ENCODE measurements at places on chromosomes 11 and 22.

DNA sequence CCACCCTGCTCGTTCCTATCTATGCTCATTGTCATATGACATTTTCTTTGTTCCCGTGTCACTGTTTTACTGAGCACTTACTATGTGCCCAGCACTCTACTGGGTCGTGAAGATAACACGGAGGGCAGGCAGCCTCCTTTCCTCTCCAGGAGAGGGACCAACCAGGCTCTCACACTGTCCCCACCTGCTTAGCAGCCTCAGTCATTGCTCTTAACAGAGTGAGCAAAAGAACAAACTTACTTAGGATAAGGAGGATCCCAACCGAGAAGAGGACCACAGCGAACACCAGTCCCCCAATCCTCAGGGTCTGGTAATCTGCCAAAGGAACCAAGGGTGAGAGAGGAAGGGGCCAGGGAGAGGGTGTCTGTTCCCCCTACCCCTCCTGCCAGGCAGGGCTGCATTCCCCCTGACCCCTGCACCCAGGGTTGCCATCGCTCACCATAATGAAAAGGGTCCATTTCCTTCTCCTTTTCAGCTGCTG is 17.0 kb upstream of the FXYD2 start:
- no peak for DNase-seq

DNA sequence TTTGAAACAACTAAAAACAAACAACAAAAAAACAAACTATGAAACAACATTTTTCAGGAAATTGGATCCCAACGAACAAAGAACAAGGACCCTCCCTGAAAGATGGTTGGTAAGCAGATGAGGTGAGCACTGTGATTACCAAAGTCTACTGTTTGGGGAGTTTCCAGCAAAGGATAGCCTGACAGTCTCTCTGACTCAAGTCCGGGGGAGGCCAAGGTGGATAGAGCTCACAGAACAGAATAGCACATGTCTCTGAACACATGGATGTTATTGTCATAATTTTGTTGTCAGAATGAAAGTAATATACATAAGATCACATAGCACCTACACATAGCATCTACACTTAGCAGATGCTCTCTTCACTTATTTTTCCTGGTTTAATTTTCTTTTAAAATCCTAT is 501.3 kb upstream of the TENM4 start:
- no peak for DNase-seq

- DNase-seq = no peak
These were observed 5.0 kb upstream of the CCDC88B start for GRCh38 chr11:64334764-64335735.

- no peak for DNase-seq
These were observed 71.2 kb upstream of the ASPHD2 start for GRCh38 chr22:26357813-26358212.

- peak; percentile 67 for DNase-seq
These were observed 4.5 kb downstream of the GAS2L1 start for GRCh38 chr22:29310863-29311339.

DNA sequence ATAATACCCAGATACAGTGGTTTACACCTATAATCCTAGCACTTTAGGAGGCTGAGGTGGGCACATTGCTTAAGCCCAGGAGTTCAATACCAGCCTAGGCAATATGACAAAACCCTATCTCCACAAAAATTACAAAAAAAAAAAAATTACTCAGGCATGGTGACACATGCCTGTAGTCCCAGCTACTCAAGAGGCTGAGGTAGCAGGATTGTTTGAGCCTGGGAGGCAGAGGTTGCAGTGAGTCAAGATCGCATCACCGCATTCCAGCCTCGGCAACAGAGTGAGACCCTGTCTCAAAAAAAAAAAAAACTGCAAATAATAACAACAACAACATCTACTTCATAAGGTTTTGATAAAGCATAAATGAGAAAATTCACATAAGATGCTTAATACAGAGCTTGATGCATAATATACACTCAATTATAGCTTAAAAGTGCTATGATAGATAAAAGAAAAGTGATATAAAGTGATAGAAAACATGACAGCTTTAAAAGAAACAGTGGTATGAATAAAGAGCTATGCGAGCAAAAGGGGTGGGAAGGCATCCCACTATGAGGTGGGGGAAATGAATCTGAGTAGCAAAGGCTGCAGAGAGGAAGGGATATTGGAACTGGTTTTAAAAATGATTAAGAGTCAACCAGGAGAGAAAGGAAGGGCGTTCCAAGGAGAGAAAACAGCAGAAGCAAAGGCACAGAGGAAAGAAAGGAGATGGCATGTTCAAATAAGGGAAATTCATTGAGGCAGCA is 197.6 kb downstream of the KIF18A start:
- DNase-seq = no peak

DNA sequence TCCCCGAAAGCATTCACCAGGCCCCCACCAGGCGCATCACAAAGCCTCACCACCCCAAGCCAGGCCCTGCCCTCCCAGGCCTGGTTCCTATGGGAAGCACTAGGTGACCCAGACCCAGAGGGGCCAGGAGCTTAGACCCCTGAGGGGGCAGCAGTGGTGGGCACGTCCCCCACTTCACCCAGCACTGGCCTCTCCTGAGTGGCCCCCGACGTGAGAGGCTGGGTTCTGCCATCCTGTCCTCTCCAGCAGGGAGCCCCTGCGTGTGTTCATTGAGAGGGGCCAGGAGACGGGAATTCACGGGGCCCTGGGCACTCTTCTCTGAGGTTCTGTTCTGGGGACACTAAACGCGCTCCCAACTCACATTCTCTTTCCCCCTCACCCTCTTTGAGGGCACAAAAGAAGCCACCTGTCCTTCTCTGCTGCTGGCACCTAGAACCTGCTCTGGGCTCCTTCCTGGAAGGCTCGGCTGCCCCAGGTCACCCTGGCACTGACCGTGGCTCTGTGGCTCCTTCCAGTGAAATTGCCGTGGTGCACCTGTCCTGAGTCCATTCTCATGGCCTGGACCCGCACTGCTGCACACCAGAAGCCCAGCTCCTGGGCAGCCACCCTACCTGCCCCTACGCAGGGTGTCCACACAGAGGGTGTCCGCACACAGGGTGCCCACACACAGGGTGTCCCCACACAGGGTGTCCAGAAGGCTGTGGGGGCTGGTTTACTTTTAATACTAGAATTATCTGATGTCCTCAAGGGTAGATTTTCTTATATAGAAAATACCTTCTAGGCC is 12.2 kb downstream of the PTDSS2 start:
- no peak for DNase-seq

- DNase-seq = peak; percentile 96
These were observed 14.8 kb downstream of the CD6 start for GRCh38 chr11:60985991-60986915.

GRCh38 chr22:46381142-46381541 is 45.6 kb downstream of the TRMU start:
- no peak for DNase-seq

- no peak for DNase-seq
These were observed 50.3 kb downstream of the TEAD1 start for GRCh38 chr11:12724301-12725054.

DNA sequence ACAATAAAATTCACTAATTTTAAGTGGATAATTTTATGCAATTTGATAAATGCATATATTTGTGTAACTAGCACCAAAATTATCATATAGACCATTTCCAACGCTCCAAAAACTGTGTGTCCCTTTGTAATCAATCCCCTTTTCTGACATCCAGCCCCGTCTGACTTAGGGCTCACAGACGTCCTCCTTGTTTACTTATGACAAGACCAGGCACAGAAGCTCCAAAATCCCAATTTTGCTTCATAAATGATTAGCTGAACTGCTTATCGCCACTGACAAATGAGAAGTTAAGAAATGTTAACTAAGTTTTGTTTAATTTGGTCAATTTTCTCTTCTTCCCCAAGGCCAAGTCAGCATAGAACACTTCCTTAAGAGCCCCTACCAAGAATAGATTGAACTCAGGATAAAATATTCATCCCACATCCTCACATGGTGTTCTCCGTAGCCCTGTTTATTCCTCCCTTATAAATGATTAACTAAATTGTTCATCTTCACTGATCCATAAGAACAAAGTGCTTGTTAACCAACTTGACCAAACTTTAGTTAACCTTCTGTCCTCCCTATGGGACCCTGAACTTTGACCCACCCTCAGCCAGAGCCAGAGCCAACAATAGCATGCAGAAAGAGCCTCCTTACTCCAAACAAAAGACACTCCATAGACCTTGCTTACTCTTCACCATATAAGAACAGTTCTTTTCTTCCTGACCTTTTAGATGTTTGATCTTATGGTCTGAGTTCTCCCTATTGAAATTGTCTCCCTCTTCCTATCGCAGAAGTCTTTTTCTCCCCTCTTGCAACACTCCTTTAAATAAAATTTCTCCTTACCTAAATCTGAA is 30.8 kb upstream of the GLYAT start:
- no peak for DNase-seq

- no peak for DNase-seq
These were observed 651.6 kb upstream of the ANO5 start for GRCh38 chr11:21541187-21541751.

DNA sequence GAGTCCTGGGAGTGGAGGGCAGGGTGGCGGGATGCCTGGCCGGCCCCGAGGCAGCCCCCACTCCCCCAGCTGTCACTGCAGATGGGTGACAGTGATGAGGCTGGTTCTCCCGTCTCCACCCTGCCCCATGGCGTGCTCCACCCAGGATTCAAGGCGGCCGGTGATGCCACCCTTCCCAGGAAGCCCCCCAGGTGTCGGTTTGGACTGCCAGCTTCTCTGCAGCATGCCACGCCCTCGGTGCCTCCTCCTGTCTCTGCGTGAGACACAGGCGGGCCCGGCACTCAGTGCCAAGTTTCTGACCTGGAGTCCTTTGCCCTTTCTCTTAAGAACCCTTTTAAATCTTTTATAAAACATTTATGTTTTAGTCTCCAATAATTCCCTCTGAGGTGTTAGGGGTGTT is 71.5 kb downstream of the MPPED1 start:
- no peak for DNase-seq

GRCh38 chr11:122671400-122671891 is 15.9 kb downstream of the UBASH3B start:
- no peak for DNase-seq

- no peak for DNase-seq
These were observed 274.0 kb downstream of the BRD1 start for GRCh38 chr22:49553518-49554295.

GRCh38 chr11:96230686-96231085 is 112.3 kb downstream of the MAML2 start:
- no peak for DNase-seq

GRCh38 chr11:123421589-123421988 is 8.5 kb upstream of the GRAMD1B start:
- no peak for DNase-seq

- no peak for DNase-seq
These were observed 420.0 kb downstream of the DYNC2H1 start for GRCh38 chr11:103529181-103529684.

DNA sequence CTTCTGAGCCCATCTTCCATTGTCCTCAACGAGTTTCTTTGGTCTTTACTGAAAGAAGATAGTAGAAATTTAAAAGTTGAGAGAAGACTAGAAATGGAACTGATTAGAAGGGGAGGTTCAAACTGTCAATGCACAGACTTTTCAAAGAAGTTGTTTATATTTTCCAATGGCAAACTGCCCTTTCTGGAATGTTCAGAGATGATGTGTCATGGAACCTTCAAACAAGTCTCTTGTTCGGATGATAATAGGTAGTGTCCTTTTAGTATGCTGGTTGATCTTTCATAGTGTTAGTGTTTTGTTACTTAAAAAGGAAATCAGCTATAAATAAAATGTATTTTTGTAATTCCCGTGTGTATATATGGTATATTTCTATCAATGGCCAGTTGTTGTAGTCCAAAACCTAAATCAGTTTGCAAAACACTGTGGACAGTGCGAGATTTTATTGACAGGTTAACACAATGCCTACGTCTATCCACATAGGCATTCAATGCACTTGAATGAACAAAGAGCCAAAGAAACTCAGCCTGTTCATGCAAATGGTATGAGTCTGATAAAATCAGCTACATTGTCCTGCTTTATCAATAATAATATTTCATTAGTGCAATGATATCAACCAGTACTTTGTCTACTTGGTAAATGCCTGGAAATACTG is 30.9 kb downstream of the C11orf91 start:
- no peak for DNase-seq

DNA sequence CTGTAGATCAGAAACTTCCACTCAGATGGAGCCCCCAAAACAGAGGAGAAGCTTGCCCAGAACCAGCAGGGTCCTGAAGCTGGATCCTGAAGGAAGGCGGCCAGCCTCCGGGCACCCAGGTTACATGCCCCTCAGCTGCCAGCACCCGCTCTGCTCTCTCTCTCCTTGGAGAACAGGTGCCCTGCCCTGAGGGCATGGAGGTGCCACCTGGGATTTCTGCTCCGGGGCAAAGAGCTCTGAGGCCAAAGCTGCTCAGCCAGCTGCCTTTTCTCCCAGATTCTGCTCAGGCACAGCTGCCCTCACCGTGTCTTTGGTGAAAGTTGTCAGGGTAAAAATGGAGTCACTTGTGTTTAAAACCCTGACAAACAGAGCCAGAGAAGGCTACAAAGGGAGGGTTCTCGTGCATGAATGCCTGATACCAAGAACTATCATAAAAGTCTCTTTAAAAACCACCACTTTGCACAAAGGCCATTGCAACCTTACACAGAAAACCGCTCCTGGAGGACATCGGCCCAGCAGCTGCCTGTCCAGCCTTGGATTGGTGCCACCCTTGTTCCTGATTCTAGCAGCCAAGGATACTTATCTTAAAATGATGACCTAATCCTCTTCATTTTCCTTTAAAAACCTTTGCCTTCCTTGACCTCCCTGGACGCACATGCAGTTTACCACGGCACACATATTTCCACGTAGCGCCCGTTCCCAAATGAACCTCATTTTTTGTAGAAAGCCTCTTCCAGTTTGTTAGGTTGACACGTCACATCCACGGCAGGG is 140.0 kb downstream of the CACNA1I start:
- no peak for DNase-seq

DNA sequence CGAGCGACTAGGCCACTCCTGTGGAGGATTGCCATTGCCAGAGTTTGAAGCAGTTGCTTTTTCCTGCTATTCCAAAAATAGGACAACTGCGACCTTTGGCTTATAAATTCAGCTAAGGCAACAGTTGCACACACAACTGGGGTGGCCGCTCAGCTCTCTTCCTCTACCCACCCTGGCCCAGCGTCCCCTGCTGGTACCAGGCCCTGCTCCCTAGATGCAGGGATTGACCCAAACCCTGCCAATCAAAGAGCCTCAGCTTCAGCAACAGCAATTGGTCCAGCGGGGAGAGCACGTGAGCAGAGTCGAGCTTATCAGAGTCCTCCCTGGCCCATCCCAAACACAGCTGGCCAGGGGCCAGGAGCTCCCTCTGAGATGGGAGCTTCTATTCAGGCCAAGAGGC is 22.0 kb upstream of the CABP2 start:
- no peak for DNase-seq

DNA sequence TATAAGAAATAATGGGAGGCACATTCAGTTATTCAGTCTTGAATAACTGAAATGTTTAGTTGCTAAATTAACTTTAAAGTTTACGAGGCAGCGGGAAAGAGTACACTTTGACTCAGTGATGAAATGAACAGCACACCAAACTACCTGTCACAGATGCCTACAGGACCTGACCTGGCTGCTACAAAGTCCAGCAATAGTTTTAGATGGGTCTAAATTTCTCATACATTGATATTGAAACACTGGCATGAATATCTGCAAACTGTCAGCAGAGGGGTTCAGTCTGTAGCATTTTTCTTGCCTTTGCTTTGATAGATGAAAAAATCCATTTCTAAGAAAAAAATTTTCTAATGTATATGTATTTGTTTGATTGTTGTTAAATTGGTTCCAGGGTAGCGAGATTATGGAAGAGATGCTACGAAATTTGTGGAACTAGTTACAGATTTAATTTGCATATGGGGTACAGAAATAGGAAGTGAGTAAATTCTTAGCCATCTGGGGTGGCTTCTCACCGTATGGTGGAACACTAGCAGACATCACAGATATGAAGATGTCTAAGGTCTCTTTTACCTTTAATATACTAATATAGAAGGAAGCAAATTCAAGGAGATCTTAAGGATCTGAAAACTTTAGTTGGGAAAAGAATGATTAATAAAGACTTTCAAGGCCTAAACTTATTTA is 20.8 kb upstream of the GAB2 start:
- DNase-seq = no peak
